ENCODE measurements at places on chromosomes 16 and 17.

DNA sequence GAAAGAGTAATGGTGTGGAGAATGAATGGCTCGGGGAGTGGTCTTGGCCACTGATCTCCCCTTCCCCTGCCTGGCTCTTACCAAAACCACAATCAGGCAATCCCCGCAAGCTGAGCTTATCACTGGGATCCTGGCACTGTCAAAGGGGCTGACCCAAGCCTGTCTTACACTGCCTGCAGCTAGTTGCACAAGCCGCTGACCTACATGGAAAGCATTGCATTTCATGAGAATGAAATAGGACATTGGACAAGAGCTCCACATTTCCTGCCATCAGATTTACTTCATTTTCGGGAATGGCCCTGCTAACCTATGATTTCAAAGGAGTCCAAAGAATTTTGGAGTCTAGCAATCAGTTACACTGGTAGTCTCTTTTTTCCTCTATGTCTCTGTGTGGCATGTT lies 146.4 kb downstream of the PCTP start:
- DNase-seq = no peak

GRCh38 chr16:85011846-85012284 lies 530 bp upstream of the ZDHHC7 start:
- no peak for DNase-seq

DNA sequence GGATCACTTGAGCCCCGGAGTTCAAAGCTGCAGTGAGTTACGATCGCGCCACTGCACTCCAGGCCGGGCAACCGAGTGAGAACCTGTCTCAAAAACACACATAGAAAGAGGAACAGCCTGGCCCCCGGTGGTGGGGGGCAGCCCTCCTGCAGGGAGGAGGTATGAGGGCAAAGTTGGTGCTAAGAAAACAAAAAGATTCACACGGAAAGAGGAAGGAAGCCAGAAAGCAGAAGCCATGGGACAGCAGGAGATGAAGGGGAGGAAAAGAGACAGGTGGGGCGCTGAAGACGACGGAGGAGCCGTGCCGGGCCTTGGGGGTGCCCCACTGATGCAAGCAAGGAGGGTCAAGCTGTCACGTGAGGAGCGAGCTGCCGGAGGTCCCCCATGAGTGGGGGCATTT lies 8.2 kb upstream of the C16orf74 start:
- no peak for DNase-seq

DNA sequence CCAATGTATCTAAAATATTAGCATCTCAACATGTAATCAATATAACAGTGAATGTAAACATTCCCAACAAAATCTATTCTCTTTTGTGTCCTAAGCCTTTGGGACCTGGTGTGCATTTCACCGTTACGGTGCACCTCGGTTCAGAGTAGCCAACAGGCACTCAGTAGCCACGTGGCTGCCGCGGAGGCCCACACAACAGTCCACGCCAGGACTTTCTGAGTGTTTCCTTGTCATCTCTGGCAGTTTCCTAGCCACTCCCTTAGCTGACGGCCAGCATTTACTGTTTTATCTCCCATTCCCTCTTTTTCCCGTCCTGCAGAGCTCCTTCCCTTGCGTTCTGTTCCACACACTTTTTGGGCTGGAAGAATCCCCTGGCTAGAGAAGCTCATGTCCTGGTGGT lies 36.3 kb downstream of the VAC14 start:
- no peak for DNase-seq

DNA sequence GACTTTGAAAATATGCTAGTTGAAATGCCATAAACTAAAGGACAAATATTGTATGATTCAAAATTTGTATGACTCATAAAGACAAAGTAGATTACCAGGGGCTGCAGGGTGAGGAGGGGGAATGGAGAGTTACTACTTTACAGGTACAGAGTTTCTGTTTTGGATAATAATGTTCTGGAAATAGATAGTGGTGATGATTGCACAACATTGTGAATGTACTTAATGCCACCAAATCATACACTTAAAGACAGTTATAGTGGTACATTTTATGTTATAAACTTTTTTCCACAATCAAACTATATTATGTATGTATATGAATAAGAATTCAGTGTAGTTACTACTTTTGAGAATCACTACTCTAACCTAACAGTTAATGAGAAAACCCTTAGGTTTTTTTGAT lies 368.1 kb downstream of the ZFHX3 start:
- DNase-seq = no peak

- DNase-seq = no peak
These were observed 17.9 kb downstream of the CPD start for GRCh38 chr17:30396612-30397011.

DNA sequence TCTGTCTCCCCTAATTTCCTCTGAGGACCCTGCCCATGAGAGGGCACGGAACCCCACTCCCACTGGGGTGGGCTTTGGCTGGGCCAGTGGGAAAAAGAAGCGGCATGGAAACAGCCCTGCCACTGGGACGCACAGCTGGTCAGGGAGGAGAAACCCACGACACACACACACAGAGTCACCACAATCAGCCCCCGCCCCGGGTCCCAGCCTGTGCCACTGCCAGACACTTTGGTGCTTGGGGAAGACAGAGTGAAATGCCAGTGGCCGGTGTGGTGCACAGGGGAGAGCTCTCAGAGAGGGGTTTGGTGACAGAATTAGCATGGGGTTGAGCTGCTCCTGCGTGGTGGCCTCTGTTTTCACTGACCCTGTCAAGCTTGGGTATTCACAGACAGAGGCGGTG lies 30.7 kb upstream of the RNPS1 start:
- DNase-seq = no peak

DNA sequence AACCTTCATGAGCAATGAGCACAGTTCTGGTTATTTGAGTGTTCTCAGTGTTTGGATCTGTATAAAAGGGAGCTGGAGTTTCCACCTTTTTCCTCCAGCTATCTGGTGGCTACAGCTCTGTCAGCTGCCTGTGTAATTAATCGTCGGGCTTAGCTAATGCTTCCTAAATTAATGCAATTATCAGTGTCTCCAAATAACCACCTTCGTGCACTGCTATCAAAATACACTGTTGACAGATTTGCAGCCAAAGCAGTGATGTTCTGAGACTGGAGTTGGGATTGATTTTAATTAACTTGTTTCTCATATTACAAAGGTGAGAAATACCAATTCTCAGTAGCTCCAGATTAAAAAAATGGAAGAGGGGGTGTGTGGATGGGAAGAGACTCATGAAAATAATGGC lies 325.8 kb downstream of the CBLN1 start:
- no peak for DNase-seq

DNA sequence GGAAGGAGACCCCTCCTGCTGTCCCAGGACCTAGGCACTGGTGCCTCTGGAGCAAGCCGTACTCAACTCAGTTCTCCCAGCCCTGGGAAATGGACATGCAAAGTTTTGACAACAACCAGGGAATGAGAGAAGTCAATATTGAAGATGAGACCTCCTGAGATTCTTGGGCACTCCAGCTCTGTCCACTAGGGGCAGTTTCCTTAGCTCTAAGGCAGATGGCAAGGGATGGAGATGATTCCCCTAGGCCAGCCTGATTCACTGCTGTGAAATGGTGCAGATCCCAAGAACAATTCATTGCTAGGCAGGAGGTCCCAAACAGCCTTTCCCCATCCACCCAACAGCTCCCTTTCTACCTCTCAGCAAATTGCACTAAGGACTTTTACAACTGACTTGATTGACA lies 20.5 kb upstream of the SDR42E2 start:
- DNase-seq = peak; percentile 67

- no peak for DNase-seq
These were observed 114.7 kb downstream of the USP32 start for GRCh38 chr17:60277258-60277657.

DNA sequence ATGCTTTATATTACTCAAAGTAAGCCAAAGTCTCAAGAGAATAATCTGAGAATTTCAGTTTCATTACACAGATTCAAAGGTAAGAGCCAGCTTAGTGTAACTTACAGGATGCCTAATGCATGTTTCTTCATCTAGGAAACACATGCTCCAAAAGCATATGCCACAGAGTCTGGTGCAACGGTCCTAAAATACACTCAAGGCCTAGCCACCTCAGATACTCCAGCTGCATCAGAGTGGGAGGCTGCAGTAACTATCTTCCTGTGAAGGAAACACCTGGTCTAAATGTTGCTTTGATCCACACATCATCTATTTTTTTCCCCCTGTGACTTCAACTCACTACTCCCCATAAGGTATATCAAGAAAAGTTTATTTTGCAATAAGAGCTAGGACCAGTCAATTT lies 51.6 kb upstream of the CORO6 start:
- DNase-seq = no peak

DNA sequence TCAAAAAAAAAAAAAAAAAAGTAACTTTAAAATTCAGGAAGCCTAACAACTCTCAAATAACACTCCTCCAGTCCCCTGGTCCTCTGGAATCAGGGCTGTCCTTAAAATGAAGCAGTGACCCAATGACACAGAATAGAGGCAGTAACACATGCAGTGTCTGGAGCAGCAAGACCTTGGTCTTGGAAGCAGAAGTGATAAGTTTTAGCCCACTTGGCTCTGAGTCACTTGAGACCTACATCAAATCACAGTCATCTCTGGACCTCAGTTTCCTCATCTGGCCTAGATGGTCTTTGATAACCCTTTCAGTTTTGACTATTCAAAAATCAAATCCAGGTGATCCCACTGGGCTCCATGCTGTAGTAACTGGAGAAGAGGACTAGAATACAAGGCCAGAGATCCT lies 39.0 kb downstream of the LYRM1 start:
- DNase-seq = no peak

Measured in HEK293T (cell line).